ENCODE measurements at places on chromosomes 2 and 18.
A peak's percentile ranks its signal among the peaks of the same experiment; 100 is the strongest.

- DNase-seq, result no peak
Observed at GRCh38 chr2:64474121-64474571, 20.2 kb downstream of the LGALSL start.

DNA sequence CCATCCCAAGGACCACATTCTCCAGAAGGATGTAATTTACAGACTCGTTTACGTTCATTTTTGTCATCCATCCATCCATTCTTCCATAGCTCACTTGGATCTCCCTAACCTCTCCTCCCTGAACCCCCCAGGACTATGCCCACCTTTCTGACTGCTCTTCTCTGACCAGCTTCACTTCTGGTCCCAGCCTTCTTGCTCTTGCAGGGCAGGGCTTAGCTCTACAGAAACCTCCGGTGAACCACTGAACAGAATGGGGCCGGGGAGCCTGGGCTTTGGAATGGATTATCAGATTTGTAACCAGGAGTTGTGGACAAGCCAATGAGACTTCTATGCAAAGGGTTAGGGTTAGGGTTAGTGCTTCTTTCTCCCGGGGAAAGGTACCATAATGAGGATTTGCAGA is 95.0 kb downstream of the TGFA start:
- DNase-seq, result no peak

- no peak for DNase-seq
Observed at GRCh38 chr2:64207573-64207972, 63.4 kb upstream of the PELI1 start.

DNA sequence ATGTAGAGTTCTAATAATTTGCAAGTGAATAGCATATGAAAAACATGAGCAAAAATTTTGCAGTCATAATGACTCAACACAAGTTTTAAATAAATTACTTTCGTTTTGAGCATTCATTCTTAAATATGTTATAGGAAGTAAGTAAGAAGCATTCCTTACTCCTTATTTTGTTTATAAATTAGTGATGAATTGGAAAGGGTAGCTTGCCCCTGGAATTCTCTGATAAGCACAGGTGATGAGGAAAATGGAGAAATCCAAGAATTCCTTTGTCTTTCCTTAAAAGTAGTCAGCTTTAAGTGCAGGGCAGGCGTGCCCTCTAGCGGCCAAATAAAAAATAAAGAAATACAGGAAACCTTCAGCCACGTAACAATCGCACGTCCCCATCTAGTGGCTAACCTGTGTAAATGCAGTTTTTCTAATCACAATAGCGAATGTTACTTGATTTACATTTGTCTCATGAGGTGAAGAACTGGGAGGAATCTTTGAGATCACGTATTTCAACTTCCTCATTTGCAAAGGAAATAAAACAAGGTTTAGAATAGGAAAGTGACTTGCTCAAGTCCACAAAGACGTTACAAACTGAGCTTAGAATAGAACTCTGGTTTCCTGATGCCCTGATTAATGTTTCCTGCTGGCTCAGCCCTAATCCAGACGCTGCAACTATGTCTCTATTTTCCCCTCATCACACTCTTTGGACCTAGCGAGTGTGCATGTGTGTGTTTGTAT is 47.2 kb upstream of the ZNG1B start:
- peak; percentile 94 for DNase-seq

DNA sequence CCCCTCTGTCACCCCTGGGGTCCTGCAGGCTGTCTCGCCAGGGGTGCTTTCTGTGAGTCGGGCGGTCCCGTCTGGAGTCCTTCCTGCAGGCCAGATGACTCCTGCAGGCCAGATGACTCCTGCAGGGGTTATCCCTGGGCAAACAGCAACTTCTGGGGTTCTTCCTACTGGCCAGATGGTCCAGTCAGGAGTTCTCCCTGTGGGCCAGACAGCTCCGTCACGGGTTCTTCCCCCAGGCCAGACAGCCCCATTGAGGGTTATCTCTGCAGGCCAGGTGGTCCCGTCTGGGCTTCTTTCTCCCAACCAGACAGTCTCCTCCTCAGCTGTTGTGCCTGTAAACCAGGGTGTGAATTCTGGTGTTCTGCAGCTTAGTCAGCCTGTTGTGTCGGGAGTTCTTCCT is 27.6 kb downstream of the ADNP2 start:
- no peak for DNase-seq

DNA sequence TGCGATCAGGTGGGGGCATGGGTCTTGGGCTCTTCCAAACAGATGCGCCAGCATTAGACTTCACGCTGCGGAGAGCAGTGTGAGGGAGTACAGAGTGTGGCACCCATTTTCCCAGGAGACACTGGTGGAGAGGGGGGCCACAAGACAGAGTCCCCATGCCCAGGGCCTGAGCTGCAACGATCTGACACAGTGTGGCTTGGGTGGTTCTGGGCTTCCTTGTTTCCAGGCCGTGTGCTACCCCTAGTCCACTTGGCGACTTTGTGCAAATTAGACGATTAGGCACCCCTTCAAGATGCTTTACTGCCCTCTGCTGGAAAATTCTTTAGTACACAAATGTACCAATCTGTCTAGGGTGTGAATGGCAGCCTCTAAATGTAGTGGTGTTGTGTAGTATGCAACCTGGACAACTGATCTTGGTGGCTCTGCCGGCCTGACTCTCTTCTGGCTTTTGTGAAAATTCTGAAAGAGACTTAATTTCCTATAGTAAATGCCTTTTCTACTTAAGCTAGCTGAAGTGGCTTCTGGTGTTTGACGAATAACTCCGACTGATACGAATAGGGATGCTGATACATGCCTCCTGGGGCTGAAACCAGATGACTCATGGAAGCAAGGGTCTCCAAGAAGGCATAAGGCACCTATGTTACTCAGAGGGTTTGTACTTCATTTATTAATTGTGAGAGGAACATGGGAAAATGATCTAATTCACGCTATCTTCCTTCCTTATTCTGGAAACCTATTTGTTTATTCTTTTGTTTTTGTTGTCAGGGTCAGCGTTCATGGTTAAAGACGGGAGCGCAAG is 92.3 kb upstream of the SMAD2 start:
- DNase-seq, result peak; percentile 90

- no peak for DNase-seq
Observed at GRCh38 chr2:182885771-182886170, 19.3 kb upstream of the FRZB start.

GRCh38 chr2:196234672-196235071 is 63.3 kb upstream of the STK17B start:
- DNase-seq, result peak; percentile 39

GRCh38 chr18:69109686-69110085 is 291.0 kb upstream of the DOK6 start:
- no peak for DNase-seq

DNA sequence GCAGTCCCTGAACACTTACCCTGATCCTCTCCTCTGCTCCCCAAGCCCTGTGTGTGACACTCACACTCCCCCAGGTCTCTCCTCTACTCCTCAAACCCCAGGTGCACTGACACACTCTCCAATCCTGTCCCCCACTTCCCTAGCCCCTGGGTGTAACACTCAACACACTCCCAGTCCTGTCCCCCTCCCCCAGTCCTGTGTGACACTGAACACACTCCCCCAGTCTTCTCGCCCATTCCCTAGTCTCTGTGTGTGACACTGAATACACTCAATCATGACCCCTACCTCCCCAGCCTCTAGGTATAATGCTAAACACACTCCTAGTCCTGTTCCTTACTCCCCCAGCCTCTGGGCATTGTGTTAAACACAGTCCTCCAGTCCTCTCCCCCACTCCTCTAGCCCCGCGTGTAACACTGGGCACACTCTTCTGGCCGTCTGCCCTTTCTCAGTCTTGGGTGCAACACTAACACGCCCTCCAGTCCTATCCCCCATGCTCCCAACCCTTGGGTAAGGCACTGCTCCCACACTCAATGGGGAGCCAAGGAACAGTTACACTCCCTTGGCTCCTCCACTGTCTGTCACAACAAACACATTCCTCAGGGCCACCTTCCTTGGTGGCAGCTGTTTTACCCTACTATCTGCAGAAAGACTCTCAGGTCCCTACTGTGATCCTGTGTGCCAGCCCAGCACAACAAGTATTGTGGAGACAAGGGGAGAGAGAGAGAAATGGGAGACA is 82.5 kb upstream of the PKDCC start:
- DNase-seq, result no peak

DNA sequence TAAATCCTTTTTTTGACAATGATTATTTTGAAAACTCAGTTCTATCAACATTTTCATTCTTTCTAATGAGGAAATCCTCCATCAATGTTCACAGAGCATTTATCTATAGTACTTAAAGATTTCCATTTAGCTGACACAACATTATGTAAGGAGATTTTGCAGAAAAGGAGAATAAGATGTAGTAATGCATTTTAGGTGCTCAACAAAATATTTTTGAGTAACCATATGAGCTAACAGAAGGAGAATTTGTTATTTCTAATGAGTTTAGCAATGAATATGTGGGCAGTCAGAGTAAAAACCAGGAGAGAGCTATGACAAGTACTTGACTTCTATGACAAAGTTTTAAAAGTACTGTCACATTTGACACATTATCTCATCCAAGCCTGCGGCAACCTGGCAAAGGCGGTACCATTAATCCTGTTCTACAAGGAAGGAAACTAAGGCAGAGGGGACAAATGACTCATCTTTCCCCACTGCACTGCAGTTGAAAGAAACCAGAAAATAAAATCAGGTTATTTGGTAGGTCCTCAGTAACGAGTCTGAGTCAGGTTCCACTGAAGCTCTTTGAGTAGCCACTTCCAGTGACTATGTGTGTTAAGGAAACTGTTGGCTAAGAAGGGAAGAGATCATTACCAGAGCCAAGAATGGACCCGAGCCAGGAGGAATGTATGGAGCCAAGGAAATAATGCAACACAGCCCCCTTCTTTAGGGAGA is 134.1 kb upstream of the ITGB6 start:
- peak; percentile 94 for DNase-seq

DNA sequence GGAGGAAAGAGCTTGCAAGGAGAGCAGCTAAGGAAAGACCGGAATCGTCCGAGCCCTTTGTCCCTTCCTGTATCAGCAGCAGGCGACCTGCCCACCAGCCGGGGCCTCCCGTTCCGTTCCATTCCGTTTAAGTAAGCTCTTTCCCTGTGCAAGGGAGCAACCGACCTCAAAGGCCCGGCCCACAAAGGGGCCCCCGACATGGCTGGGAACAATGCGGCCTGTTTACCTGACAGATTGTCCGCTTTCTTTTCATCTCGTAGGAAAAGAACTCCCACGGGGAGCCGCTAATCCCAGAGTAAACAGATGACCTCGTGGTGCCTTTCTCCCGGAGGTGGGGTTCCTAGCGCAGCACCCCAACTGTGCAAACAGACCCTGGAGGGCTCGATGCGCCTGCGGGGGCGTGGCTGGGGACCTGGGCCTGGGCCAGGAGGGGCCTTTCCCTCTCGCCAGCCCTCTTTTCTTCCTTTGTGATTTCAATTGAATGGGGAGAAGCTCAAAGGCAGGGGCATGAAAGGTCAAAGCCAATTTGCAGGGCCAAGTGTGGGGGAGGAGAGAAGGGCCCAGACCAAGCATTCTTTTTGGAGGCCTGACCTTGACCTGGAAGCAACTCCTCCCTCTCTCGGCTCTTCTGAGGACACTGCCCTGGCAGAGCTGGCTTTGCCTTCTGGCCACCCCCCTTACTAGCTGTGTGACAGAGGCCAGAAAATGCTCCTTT is 120.2 kb downstream of the INHBB start:
- no peak for DNase-seq

DNA sequence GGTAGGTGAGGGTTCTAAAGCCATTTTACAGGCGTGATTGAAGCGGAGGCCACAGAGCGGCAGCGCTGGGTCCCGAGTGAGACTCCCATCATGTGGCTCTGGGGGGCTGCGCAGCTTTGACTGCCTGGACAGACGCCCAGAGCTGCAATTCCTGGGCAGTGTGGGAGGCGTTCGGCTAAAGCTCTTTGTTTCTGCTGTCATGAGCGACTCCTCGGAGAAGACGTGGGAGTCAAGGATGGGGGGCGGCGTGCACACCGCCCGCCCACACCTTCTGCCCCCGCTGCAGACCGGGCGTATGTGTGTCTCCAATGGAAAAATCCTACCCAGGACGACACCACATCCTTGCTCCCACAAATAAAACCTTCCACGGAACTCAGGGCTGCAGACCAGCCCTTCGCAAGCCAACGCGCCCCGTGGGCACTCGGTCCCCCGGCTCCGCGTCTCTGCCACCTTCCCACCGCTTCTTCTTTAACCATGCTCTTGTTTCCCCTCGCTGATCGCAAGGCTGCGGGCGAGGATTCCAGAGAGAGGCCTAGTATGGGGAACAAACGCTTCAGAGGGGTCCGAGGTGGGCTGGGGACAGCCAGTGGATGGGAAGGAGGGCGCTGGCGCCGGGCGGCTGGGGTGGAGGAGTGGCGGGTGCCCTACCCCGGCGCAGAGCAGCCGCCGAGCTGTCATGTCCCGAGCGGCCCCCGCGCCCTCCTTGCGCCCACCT is 680 bp upstream of the LBH start:
- DNase-seq, result no peak

- peak; percentile 19 for DNase-seq
Observed at GRCh38 chr2:101752716-101753616, 55.5 kb downstream of the MAP4K4 start.

- DNase-seq, result no peak
Observed at GRCh38 chr2:67752969-67753368, 309.8 kb downstream of the C1D start.

DNA sequence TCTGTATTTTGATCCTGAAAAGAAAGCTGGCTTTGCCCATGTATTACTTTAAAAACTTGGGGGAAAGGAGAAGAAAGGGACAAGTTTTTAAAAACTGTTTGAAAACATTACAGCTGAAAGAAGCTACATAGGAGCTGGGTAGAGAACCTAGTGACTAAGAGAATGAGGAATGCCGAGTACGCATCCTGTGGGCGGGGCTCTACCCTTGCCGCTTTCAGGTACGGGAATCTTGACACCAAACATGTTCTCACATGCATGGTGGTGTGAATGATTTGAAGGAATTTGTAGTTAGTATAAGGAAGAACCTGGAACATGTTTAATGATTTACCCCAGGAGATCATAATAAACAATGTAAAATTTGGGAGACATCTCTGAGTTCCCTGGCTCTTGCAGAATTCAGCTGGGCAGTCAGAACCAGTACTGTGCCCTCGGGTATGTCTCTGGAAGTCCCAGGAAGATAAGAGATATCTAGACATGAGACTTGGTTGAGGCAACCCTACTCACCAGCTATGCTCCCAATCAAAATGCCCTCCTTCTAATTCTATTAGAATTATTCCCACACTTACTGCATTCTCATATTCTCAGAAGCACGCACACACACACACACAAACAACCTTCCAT is 16.5 kb upstream of the TGFA start:
- DNase-seq, result peak; percentile 82

DNA sequence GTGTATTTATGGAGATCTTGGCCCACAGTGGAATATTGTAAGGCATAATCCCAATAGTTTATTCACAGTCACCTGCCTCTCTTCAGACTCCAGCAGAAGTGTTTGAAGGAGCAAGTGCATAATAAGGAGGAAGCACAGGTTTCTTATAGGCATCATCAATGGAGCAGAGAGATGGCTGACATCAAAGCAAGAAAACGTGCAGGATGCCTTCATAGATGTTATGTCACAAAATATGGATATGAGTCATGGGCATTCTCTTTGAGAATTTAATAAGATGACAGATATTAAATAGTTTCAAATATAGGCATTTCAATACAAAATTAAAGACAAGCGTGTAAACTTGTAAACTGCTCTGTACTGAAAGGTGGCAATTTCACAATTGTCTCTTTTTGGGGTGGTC is 4.0 kb upstream of the RND3 start:
- DNase-seq, result no peak

- no peak for DNase-seq
Observed at GRCh38 chr2:96264086-96264485, 1.7 kb downstream of the TMEM127 start.

GRCh38 chr2:158487419-158487818 is 30.7 kb downstream of the PKP4 start:
- no peak for DNase-seq

All from trophoblast cell (in vitro differentiated cells and primary cell).